Activated T-cell treated with anti-CD3 and anti-CD28 coated beads, Interleukin-2, amount 50 U/mL, for 72 hours (primary cell): ENCODE measurements at places on chromosomes 16 and 17.

DNA sequence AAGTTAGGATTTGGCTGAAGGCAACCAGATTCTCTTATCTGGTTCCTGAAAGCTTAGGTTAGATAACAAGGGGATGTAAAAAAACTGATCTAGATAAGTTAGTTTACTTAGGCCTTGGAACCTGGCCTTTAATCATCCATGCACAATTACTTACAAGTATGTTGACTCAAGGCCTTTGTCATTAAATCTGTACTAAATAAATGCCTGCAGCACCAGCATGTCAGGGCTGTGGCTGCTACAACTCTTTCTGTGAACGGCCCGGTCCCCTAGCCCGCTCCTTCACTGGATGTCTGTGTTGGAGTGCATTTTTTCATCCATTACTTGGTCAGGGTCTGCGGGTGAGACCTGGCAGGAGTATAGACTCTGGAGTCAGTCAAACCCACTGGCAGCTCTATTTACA, 48.4 kb upstream of the ALDH3A1 start:
- DNase-seq, result no peak

- DNase-seq, result no peak
Measured at GRCh38 chr16:20318437-20318836, 8.9 kb downstream of the GP2 start.

- no peak for DNase-seq
Measured at GRCh38 chr17:76926237-76926866, 58.1 kb downstream of the MGAT5B start.

GRCh38 chr17:8818047-8818446, 18.9 kb upstream of the MFSD6L start:
- DNase-seq, result no peak

- no peak for DNase-seq
Measured at GRCh38 chr17:21375757-21376080, 438 bp upstream of the KCNJ12 start.

DNA sequence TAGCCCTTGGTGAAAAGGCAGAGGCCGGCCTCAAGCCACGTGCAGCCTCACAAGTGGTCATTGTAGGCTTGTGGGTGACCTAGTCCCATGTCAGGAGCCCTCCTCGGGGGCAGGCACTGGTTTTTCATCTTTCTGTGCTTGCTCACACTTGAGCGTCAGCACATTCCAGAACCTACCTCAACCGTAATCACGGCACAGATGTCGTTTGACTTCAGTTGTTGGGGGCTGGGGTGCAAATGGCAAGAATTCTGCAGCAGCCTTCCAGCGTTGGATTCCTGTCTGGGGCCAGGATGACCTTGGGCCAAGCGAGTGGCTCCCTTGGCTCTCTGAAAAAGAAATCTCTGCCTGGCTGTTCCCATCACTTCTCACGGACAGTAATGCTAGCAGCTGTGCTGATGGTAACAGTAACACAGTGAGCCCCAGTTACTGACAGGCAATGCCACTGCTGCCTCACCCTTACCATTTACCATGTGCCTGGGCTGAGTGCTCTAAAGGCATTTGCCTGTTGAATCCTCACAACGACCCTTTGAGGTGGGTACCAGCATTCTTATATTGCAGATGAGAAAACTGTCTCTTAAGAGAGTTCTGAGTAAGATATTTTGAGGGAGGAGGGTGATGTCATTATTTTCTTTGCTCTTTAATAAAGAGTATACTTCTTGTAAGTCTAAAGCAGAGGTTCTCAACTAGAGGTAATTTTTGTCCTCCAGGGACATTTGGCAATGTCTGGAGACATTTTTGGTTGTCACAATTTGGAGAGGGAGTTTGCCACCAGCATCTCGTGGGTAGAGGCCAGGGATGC, 46.5 kb downstream of the KSR1 start:
- no peak for DNase-seq

DNA sequence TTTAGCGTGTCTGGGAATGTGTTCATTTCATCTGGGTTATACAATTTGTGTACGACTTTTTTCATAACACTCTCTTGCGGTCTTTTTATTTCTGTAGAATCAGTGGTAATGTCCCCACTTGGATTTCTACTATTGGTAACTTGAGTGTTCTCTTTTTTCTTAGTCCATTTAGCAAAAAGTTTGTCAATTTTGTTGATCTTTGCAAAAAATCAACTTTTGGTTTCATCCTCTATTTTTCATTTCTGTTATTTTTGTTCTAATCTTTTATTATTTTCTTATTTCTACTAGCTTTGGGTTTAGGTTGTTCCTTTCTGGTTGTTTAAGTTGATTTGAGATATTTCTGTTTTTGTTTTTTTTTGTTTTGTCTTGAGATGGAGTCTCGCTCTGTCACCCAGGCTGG, 7.7 kb upstream of the SLC22A31 start:
- no peak for DNase-seq

GRCh38 chr16:70267516-70267915, 15.8 kb upstream of the EXOSC6 start:
- DNase-seq, result no peak

- no peak for DNase-seq
Measured at GRCh38 chr17:78802008-78802407, 19.9 kb upstream of the CYTH1 start.

GRCh38 chr16:391885-392335, 5.1 kb upstream of the NME4 start:
- peak; percentile 91 for DNase-seq

DNA sequence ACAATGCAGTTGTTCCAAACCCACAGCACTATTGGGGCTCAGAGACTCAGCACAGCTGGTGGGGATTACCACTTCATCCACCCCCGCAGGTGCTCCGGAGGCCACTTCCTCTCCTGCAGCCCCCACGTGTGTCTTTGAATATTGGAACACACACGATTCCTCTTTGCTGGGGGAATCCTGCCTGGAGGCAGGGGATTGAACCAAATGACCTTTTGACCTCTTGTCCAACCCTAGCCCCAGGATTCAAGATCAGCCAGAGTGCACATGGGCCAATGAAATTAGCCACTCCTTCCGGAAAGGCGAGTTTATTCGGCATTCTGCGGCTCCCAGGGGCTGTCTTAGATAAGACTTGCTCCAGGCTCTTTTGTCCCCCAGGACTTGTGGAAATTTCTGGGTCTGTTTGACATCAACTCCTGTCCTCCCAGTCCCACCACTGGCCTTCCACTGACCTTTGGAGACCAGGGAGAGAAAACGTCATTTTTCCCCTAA, 350.2 kb downstream of the FOXL1 start:
- DNase-seq, result no peak

DNA sequence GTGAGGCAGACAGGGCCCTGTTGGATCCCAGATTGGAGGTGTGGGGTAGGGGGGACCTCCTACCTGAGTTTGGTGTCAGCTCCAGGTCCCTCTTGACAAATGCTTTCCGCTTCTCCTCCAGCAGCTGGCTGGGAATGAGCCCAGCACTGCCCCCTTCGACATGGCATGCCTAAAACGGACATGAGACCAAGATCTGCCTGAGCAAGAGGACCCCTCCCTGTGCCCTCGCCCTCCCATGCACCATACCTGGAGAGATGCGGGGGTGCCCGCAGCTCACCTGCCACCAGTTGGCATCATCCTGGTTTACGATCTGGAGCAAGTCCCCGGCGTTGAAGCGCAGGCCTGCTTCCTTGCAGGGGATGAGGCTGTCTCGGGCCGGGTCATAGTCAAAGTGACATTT, 26.2 kb downstream of the MPP2 start:
- no peak for DNase-seq
